ENCODE measurements at places on chromosomes 2 and 18.

GRCh38 chr2:147910990-147911473 lies 66.2 kb downstream of the ACVR2A start:
- peak; percentile 42 for DNase-seq

- DNase-seq, result no peak
Measured at GRCh38 chr2:217419055-217419671, 559.3 kb upstream of the TNP1 start.

DNA sequence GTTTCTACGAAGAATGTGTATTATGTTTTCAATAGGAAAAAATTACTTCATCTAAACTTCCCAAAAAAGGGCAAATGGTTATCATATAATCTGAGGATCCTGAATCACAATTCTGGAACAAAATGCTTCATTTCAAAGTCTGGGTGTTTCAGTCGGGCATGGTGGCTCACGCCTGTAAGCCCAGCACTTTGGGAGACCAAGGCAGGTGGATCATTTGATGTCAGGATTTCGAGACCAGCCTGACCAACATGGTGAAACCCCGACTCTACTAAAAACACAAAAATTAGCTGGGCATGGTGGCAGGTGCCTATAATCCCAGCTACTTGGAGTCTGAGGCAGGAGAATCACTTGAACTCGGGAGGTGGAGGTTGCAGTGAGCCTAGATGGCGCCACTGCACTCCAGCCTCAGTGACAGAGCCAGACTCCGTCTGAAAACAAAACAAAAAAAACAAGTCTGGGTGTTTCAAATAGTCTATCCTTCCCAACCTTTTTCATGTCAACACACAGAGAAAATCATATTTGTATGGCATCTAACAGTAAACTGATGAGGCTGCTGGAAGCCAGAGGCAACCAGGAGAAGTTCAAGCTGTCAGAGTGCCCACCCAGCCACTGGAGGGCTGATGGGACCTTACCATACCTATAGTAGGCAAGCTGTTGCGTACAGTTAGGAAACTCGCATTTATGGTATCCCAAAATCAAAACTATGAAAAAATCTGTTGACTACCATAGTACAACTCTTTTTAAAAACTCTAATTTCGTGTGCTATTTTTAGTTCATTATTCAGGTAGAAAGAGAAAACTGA lies 14.6 kb downstream of the NBAS start:
- no peak for DNase-seq

DNA sequence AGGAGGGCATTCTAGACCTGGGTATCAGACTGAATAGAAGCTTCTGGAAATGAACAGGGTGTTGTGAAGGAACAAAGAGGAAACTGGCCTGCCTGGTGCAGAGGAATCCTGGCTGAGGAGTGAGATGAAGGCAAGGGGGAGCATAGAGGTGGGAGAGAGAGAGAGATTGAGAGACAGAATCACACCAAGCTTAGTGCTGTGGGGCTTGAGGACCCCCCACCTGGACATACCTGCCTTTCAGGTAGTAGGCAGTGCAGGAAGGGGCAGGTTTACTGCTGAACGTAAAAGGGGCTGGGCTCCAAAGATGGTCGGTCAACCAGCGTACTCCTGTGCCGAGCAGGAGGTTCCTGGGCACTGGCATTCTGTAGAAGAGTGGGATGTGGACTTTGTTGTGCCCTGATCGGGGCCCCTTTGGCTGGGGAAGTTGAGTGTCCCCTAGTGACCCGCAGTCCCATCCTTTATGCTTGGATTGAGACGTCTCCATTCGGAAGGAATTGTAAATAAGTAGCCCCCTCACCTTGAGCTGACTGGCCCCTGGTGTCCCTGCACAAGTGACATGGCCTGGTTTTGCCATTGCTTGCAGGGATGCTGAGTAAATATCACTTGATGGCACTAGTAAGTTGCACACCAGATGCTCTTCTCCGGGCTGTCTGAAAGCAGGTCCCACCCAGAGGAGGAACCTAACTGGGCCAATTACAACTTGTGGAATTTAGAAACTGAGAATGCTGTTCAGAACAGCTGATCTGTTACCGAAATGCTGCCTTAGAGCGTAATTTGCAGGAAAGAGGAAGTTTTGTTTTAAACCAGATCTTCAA lies 1.4 kb downstream of the UBE2F start:
- no peak for DNase-seq

DNA sequence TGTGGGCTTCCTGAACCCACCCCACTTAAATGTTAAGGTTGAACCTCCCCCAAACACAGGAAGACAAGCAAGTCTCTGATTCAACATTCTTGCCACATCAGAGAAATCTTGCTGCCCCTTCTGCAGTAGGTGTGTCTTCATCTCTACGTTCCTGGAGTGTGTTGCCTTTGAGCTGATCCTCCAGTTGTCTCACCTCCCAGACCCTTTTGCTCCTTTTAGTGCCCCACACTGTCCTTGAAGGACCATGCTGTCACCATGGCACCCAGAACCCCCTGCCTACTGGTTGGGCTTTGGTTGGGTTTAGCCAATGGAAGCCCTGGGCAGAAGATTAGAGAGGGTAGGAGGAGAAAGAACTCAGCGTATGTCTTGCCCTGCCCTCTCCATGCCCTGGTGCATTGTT lies 10.7 kb downstream of the CAB39 start:
- no peak for DNase-seq

DNA sequence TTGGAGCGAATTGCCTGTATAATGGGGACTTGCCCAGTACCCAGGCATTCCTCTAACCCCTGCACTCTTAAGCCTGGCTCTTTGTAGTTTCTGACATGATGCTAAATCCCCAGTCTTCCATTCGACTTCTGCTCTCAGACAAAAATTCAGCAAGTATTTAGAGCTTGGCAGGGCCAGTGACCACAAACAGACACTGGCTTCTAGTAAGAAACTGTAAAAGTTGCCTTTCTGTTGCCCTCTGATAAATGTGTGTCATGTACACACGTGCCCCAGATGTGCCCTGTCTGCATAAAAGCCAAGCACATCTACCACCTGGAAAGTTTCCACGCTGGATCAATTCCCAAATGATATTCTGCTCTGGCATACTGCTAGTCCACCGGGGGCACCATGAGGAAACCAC lies 18.0 kb downstream of the PAX3 start:
- DNase-seq, result no peak

DNA sequence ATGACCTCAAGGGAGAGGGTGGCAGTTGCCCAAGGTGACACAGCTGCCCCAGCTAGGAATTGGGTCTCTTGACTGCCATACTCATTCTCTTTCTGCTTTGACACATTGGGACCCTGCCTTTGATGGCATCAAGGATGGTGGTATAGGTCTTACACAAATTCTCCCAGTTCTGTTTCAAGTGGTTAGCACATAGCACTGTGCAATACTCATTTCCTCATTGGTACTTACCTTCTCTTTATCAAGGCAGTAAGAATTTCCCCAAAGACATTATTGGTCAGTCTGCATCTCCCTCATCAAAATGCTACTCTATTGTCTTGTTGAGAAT lies 35.9 kb upstream of the CCDC93 start:
- DNase-seq, result no peak

DNA sequence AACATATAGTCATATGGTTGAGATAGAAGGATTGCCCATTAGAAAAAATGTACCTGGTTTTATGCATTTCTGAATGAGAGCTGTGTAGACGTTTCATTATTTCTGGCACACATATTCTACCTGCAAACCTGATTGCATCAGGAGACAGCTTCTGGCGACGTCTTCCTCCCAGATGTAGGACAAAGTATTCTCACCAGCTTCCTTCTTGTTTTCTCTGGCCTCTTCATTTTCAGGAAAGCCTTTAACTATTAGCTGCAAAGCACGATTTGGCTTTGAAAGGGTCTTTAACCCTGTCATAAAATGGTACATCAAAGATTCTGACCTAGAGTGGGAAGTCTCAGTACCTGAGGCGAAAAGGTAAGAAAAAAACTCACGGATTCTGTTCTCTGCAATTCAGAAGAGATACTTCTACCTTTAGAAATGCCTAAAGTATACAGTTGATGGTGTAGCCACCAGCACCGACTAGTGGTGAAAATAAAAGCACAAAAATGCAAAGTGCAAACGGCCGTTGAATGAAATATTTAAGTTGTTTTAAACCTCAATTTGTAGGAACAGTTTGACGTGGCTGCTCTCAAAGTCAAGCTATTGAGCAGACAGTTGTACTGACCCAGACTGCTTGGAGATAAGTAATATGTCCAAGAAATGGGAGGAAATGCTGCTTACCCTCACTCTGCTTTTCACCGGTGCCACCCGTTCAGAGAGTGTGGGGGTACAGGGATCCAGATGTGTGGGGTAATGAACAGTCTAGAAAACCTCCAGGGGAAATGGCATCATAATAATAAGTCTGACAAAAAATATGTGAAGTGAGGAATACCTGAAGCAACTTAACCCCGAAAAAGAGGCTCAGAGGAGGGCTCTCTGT lies 20.2 kb downstream of the IL18RAP start:
- no peak for DNase-seq

DNA sequence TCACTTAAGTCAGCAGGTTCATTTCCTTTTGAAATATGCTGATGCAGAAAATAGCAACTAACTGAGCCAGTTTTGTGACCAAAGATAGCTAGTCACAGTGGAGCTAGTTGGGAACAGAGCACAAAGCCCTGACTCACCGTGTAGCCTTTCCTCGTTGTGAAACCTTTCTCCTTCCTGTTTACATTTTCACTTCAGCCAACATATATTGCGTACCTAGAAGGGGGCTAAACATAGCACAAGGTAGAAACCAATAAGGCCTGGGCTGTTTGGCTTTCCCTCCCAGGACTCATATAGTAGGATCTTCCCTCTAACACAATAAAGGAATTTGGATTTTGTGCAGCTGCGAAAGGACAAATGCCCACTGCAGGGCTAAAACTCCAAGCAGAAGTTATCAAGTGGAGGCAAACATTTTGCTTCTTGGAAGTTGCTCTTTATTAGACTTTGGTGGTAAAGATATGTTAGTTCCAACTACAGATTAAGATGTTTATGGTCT lies 24.5 kb upstream of the LPIN2 start:
- DNase-seq, result no peak

GRCh38 chr18:71450257-71450656 lies 1093.9 kb downstream of the CBLN2 start:
- no peak for DNase-seq

DNA sequence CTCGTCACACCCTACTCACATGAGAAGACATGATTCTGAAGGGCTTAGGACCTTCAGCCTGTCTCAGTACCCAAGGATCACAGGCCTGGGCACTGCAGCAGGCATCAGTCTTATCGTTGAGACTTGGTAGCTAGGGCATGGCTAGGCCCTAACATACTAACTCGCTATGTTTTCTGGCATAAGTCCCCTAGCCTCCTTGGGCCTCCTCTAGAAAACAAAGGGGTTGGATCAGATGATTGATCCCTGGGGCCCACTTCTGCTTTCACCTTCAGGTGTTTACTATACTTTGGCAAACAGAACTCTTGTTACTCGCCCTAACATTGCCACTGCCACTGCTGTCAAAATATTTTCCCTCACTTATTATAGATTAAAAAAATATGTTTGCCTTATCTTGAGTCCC lies 44.2 kb downstream of the VSNL1 start:
- no peak for DNase-seq

GRCh38 chr2:60259781-60260180 lies 293.7 kb downstream of the BCL11A start:
- DNase-seq, result no peak

- no peak for DNase-seq
Measured at GRCh38 chr18:69538849-69539248, 138.2 kb downstream of the DOK6 start.

GRCh38 chr2:178522950-178523595 lies 42.8 kb downstream of the PLEKHA3 start:
- peak; percentile 65 for DNase-seq

- no peak for DNase-seq
Measured at GRCh38 chr2:170845343-170845742, 28.7 kb downstream of the GAD1 start.

GRCh38 chr2:242046206-242046826 lies 176.8 kb downstream of the RTP5 start:
- DNase-seq, result no peak

DNA sequence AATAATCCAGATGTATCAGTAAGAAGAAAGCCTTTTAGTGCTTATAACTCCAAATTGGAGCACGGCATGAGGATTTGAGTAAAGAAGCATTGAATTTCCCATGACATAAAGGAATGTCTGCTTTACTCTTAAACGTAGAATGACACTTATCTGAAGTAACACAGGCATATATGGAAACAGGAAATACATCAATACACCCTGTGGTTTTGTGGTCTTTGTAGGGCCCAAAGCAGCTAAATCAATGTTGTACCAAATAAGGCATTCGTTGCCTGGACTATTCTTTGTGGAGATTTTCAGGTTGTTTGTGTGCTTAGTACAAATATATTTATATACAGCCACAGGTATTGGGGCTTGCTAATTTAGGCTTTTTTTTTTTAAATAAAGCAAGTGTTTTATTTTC lies 660.5 kb downstream of the LRRTM4 start:
- DNase-seq, result no peak

DNA sequence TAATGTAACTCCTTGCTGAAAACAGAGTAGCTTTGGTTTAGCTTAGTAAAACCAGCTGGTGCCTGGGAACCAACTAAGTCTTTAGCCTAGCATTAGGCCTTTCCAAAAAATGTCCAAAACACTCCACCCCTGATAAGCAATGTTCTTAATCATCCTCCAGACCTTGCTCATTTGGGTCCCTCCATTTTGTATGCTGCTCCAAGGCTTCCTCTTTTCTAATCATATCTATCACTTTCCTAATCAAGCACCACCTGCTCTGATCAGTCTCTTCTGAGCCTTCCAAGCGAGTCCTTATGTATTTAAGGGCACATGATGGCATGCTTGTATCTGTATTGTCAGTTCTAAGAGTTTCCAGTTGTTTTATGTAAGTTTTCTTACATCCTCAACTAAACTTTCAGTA lies 23.6 kb downstream of the THADA start:
- no peak for DNase-seq

- no peak for DNase-seq
Measured at GRCh38 chr2:20094142-20094755, 42.8 kb upstream of the LAPTM4A start.

DNA sequence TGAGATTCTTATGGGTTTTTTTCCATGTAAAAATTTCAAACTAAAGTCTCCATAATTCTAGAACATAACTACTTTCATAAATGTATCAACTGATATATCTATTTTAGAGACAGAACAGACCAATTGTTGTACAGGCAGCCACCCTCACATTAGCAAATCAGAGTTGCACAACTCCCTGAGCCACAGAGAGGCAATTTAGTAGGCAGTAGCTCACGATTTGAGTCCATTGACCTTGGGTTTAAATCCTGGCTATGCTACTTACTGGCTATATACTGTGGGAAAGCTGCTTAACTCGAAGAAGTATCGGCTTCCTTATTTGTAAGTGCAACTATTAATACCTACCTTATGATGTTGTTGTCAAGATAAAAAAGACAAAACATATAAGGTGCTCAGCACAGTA lies 16.2 kb downstream of the MTIF2 start:
- no peak for DNase-seq

Measured in neuronal stem cell (in vitro differentiated cells).